ENCODE measurements at places on chromosomes 7 and 10.

GRCh38 chr10:107687701-107688100 is 523.2 kb upstream of the SORCS1 start:
- no peak for DNase-seq

GRCh38 chr7:135428879-135429278 is 81.0 kb downstream of the CNOT4 start:
- DNase-seq, result no peak

GRCh38 chr7:152633504-152633903 is 42.4 kb downstream of the XRCC2 start:
- DNase-seq, result no peak

DNA sequence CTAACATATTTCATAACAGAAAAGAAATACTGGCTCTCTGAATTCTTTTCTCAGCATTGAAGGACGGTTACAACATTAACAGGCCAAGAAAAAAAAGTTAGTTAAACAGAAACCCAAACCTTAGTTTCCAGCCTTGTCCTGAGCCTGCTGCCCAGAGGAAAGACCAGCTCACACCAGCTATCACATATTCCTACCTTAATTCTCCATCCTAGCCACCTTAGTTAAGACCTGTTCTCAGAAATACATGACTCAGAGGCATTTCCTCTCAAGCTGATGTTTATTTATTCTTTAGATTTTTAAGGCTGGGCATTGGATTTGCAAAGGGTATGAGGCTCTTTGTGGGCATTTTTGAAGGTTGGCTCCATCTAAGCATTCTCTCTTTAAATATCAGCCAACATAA is 34.3 kb upstream of the ADAM12 start:
- DNase-seq, result no peak

GRCh38 chr7:107813524-107813923 is 10.5 kb upstream of the SLC26A3 start:
- DNase-seq, result peak; percentile 32

DNA sequence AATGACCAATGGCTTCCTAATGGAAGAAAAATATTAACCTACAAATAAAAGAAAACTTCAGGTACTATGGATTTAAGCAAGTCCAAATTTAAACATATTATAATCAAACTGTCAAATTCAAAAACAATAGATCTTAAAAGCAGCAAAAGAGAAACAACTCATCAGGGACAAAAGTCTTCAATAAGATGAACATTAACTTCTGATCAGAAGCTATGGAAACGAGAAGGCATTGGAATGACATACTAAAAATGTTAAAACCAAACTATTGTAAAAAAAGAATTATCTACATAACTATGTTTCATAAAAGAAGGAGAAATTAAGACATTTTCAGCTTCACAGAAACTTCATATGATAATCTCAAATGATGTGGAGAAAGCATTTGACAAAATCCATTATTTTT is 334.7 kb downstream of the ANKRD7 start:
- no peak for DNase-seq

DNA sequence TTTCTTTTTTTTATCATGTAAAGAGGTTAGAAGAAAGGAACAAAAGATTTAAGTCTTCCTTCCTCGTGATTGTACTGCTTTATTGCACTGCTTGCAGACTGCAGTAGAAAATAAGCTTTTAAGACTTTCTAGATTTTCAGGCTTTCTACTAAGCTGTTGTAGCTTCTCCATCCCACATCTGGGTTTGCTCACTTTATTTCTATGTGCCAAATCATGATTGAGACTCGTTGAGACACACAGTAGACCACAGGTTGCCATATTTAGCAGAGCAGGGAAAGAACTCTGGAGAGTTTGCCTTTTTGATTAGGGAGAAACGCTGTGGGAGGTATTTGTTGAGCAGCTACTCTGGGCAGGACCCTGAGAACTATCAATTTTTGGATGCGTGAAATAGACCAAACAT is 89.2 kb upstream of the BTBD16 start:
- no peak for DNase-seq

DNA sequence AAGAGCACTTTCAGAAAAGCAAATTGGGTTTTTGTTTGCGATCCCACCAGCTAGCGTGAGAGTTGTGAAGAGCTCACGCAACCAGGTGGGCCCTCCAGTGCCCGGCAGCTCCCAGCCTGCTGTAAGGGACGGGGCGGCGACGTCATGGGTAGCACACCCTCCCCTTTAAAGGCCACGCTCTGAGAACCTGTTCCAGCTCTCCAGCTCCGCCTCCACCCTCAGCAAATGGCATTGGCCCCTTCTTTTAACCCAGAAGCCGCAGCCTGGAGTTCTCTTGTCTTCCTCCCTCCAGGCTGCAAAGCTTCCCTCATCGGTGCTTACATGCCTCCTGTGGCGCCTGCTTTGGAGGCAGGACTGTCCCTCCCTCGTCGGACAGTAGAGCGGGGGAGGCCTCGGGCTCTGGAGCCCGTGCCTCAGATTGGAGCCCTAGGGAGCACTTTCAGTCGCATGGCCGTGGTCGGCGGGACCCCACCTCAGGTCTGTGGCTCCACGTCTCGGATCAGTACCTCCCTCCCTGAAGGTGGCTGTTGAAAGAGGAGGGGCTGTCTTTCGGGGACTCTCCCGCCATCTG is 32.9 kb downstream of the WIPI2 start:
- no peak for DNase-seq

DNA sequence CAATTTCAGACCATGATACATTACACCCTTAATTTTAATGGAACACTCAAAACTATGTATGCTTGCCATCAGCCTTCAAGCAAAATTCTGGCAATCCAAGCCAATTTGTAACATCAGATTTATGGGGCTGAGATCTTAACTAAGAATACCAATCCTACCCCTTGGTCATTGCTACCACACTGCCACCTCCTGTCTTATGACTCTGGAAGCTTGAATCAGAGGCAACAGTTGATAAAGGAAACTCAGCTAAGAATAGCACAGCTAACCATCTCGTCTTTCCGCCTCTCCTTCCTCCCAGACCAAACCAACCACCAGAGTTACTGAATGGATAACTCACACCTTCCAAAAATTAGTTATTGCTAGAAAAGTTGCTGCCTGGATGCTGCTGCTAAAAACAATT is 7.4 kb downstream of the IGF2BP3 start:
- no peak for DNase-seq

- no peak for DNase-seq
Observed at GRCh38 chr7:101238226-101239182, 902 bp upstream of the CLDN15 start.

- no peak for DNase-seq
Observed at GRCh38 chr7:15368653-15369052, 193.2 kb downstream of the AGMO start.

DNA sequence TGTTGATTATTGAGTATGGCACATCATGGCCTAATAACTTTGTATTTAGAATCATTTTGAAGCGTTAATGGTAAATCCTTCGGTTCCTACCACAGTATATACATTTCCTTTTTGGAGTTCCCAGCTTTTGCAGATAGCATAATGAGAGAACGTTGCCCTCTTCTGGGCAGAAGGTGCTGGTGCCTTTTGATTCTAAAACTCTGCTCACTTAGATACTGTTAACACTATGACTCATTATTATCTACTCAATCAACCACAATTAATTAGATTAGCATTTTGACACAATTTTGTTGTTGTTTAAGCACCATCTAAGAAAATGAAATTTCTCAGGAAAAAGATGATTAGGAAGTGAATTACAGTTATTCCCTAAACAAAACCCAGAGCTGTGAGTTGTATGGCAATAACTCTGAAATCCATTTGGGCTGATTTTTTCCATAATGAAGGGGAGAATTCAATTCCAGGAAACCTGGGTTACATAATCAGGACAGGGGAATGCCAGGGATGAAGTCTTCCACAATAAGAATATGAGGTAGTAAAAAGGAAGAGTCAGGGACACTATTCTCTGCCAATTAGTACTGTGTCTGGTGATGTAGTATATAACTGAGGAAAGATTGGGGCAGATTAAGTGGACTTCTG is 11.5 kb upstream of the DLD start:
- DNase-seq, result no peak

GRCh38 chr10:58157076-58157766 is 110.5 kb downstream of the IPMK start:
- no peak for DNase-seq

- no peak for DNase-seq
Observed at GRCh38 chr7:116351966-116352365, 141.6 kb downstream of the TES start.

DNA sequence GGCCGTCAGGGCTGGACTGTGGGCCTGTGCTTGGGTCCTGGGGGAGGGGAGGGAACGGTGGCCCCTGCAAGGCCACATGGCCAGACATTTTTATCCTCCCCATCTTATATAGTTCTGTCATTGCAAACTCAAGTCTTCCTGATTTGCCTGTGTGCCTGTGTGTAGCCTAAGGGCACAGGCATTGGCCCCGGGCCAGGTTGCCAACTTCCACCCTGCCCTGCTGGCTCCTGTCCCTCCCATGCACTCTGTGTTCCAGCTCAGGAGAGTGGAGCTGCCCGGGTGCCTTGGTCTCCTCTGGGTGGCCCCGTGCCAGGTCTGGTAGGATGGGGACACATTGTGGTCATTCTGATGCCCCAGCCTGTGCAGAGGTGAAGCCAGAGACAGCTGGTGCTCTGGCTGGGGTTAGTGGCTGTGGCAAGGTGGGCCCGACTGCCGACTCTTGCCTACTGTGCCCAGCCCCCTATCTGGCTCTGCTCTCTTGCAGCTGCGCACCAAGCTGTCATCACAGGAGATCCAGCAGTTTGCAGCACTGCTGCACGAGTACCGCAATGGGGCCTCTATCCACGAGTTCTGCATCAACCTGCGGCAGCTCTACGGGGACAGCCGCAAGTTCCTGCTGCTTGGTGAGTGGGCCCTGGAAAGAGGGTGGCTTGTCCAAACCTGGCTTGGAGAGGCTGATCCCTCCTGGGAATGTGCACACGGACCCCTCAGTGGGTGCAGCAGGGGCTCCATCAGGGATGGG is 14.8 kb downstream of the NACAD start:
- no peak for DNase-seq

GRCh38 chr7:73606801-73607691 is 17.3 kb downstream of the MLXIPL start:
- peak; percentile 30 for DNase-seq

DNA sequence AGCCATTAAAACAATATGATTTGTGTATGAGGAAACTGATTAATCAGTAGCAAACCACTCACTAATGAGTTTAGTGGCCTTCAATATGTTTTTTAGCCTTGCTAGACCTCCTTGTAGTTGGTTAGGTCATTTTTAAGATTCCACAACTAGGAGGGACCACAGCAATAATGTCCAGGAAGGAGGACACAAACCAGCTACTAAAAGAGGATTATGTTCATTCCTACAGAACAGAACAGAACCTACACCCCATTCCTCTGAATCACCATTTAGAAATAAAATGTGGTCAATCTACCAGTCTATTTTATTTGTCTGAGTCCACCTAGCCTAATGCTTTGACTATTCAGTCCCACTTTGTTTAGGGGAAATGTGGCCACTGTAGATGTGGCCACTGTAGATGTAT is 226.3 kb downstream of the GLI3 start:
- DNase-seq, result no peak

DNA sequence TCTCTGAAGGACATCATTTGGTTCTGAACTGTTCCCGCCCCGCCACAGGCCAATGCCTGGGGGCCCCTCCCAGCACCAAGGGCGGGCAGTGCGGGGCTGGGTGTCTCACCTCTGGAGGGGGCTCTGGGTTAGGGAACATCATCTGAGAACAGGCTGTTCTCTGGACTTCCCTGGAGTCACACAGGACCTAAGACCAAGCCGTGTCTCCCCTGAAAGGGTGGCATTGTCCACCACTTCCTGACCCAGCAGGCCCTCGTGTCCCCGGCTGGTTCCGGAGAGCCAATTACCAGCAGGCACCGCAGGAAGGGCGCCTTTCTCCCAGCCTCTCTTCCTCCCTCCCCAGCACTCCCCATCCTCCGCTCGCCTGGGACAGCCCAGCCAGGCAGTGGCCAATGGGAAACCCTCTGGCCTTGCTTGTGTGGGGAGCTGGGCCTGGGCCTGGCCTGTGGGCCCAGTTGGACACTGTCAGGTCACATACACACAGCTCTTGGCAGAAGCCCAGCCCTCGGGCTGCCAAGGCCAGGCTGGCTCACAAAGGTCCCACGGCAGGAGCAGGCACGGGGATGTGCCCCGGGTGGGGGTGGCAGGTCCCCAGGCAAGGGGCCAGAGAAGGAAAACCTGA is 119.5 kb downstream of the SPDYE5 start:
- DNase-seq, result no peak

GRCh38 chr10:86362586-86363183 is 3.9 kb downstream of the GRID1 start:
- DNase-seq, result no peak

- DNase-seq, result peak; percentile 16
Observed at GRCh38 chr10:4546500-4546899, 279.5 kb upstream of the AKR1E2 start.

DNA sequence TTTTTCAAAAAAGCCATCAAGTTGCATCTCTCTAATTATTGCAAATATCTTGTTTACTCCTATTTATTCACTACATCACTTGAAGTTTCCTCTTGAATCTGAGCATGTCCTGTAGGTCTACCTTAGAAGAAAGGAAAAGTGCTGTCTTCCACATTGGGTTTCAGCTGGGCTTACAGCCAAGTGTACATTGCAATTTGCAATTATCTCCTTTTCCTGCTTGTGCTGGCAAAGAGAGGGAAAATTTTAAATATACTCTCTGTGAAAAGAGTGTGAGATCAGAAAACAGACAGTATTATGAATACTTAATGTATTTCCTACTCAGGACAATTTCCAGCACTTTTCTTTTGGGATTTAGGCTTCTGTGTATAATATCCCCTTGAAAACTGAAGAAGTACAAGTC is 839.7 kb downstream of the CNTNAP2 start:
- DNase-seq, result no peak

- DNase-seq, result no peak
Observed at GRCh38 chr7:129821476-129821875, 131.3 kb downstream of the UBE2H start.

DNA sequence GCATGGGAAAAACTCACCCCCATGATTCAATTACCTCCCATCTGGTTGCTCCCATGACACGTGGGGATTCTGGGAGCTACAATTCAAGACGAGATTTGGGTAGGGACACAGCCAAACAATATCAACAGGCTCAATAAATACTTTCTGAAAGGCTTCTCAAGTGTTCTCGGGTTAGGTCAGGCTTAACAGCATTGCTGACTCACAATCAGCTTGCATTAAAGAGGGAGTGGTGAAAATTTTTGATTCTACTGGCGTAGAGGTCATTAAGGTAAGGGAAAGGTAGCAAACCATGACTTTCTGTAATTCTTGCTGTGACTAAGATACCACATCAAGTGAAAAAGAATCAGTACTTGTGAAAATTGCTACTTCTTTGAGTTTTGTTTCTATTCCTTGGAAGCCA is 126.4 kb downstream of the JCAD start:
- no peak for DNase-seq

Measured in stimulated activated CD8-positive, alpha-beta memory T cell treated with anti-CD3 and anti-CD28 coated beads, Interleukin-15, amount 100 ng/mL, for 48 hours (primary cell).